Endothelial cell (in vitro differentiated cells): ENCODE measurements at places on chromosomes 13 and 19.

GRCh38 chr13:51222686-51223559 lies 725 bp downstream of the FAM124A start:
- peak; percentile 31 for DNase-seq

GRCh38 chr13:21022056-21022979 lies 39.1 kb downstream of the LATS2 start:
- DNase-seq: no peak

DNA sequence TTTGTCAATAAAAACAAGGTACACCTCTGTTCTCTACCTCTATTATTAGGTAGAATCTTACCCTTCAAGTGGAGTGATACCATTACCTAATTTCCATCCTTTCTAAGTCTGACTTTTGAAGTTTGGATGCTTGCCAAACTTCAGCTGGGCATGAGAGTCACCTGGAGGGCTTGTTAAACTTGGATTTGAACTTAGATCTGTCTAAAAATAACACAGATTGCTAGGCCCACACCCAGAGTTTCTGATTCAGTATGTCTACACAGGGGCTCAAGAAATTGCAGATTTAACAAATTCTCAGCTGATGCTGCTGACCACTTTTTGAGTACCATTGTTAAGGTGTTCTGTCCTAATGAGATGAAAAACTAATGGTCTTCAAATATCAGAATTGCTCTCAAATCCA lies 512.2 kb downstream of the LMO7 start:
- no peak for DNase-seq

DNA sequence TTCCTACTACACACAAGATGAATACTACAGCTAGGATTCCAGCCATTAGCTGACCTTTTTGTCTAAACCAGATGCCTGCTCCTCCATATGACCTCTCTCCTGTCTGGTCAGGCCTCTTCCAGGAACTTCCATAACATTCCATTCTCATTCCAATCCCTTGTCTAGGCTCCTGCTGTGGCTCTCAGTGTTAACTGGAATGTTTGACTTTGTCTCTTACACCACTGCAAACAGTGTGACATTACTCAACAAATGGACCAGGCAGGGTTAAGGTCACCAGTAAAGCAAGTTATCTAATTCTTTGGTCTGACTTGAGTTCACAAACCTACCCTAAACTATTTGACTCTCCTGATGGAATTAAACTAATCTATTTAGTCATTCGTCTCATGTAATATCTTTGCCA lies 2.1 kb upstream of the GPC6 start:
- DNase-seq: no peak

GRCh38 chr13:28626266-28626665 lies 32.7 kb upstream of the POMP start:
- DNase-seq: no peak

- no peak for DNase-seq
Observed at GRCh38 chr13:63308549-63309165, 1893.0 kb upstream of the PCDH20 start.

GRCh38 chr13:79481685-79482052 lies 714 bp downstream of the NDFIP2 start:
- DNase-seq: no peak

DNA sequence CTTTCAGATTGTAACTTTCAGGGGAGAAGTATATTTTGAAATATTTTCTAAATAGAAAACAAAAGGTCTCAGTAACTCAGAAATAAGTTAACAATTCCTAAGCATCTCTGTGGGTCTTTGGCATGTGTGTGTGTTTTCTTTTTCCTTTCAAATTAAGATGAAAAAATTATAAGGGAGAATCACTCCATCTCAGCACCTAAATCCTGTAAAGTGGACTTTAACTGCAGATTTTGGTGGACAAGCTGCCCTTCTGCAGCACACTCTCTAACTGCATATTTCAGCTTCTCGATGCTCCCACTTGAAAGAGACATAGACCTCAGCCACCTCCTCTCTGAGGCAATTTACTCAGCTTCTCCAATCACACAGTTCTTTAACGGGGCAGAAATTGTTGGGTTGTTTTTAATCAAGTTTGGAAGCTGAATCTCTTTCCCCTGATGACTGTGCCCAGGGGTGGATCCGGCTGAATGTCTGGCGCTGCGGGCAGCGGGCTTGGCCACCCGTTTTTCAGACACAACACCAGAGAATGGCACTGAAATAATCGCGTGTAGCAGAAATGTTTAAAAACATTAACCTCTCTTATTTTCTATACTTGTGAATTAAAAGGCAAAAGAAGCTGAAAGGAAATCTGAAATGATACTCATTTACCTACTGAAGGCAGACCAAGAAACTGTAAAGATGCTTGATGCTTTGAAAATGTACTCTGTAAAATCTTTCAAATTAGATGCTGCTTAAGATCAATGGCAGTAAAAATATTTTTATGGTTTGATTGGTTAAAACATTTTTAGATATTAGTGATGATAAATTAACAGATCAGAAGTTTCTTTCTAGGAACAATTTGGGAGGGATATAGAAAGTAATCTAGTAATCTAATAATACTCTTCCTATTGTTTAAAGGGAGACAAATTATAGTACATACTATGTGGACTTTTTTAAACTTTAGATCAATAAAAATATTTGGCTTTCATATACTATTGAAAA lies 12.4 kb downstream of the ZIC2 start:
- no peak for DNase-seq

DNA sequence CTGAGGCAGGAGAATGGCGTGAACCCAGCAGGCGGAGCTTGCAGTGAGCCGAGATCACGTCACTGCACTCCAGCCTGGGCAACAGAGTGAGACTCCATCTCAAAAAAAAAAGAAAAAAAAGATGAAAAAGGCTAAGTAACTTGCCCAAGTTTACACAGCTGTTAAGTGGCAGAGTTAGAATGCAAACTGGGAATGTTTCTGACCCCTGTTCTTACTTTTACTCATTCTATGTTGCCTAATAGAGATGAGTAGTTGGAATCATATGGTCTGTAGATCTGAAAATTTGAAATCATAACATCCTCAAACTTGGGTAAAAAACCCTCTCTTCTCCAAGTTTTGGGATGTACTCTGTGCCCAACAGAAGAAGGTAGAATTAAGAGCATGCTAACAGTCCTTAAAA lies 235.8 kb upstream of the RFC3 start:
- no peak for DNase-seq
